ENCODE measurements at places on chromosomes 16 and 17.

DNA sequence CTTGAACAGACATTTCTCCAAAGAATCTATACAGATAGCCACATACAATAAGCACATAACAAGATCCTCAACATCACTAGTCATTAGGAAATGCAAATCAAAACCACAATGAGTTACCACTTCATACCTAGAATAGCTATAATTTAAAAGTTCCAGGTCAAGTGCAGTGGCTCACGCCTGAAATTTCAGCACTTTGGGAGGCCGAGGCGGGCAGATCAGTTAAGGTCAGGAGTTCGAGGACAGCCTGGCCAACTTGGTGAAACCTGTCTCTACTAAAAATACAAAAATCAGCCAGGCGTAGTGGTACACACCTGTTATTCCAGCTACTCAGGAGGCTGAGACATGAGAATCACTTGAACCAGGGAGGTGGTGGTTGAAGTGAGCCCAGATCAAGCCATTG is 19.9 kb downstream of the RANBP10 start:
- DNase-seq, result no peak

DNA sequence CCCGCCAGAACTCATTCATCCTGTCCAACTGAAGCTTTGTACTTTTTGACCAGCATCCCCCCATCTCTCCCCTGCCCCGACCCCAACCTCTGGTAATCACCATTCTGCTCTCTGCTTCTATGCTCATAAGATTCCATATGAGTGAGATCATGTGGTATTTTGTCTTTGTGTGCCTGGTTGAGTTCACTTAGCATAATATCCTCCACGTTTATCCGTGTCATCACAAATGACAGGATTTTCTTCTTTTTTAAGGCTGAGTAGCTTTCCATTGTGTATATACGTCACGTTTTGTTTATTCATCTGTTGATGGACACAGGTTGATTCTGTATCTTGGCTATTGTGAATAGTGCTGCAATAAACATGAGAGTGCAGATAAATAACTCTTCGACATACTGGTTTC is 278.9 kb downstream of the SNX29 start:
- DNase-seq, result peak; percentile 18

DNA sequence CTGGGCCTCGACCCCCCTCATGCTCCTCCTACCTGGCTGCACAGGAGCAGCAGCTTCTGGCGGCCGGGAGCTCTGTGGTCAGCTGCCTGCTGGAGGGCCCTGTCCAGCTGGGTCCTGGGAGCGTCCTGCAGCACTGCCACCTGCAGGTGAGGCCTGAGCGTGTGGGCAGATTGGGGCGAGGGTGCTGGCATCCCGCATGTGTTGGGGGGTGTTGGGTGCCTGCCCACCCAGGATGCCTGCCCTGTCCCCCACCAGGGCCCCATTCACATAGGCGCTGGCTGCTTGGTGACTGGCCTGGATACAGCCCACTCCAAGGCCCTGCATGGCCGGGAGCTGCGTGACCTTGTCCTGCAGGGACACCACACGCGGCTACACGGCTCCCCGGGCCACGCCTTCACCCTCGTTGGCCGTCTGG is 16.5 kb downstream of the FCSK start:
- DNase-seq, result peak; percentile 14

DNA sequence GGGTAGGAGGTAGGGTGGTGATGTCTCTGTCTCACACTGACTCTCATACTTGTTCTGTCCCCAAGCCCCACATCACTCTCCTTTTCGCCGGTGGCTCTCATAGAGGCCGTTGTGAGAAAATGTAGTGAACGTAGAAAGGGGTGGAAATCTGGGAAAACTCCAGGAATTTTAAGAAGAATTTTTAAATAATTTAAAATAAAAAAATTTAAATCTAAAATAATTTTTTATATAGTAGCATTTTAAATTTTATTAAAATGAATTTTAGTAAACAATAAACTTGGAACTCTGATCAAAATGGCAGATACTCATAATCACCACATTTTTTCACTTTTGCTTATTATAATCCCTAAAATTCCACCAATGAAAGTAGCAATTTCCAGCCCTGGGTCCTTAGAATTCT is 473.6 kb upstream of the ZFHX3 start:
- DNase-seq, result no peak

DNA sequence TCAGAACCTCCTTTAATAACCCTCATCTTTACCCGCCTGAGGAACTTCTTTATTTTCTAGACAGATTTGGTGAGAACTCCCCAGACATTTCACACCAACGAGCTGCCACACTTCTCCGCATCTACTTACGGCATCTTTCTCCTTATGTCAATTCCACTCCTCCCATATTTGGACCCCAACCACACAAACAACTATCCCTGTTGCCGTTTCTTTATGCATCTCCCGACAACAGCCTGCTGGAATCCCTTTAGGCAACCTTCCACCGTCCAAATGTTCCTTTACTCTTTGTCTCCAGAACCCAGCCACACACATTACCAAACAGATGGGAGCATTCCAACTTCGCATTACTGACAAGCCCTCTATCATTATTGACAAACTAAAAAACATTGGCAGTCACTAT is 8.8 kb upstream of the ENDOV start:
- DNase-seq, result no peak

DNA sequence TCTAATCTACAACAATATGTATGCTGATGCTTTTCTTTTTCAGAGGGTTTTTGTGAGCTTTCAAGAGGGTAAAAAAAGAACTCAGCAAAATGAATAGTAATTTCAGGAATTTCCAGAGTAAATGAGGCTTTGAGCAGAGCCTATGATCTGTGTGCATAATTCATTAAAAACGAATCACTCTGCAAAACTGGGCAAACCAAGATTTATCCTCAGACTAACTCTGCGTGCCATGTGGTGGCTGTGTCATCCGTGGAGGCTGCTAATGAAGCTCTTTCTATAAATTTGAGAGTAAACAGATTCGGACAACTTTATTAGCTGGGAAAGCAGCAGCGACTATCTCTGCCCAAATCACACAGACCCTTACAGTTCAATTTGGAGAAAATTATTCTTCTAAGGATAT is 83.8 kb downstream of the FOXL1 start:
- DNase-seq, result peak; percentile 47

- no peak for DNase-seq
These were observed 63.9 kb upstream of the RPH3AL start for GRCh38 chr17:416293-417206.

DNA sequence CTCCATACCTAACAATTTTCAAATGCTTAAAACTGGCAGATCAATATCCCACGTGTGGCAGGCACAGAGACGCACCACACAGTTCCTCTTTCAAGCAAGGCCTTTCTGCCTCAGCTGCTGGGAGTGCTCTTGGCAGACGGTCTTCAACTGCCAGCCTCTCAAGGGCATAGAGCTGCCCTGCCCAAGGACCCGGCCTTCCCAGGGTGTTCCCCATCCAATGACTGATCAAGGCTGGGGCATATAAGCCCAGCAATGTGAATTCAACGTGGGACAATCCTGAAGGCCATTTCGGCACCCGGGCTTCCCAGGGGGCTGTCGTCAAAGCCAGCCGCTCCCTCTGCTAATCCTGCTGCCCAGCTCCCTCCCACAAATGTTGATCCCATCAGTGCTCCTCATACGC is 107.1 kb downstream of the STX8 start:
- DNase-seq, result no peak

DNA sequence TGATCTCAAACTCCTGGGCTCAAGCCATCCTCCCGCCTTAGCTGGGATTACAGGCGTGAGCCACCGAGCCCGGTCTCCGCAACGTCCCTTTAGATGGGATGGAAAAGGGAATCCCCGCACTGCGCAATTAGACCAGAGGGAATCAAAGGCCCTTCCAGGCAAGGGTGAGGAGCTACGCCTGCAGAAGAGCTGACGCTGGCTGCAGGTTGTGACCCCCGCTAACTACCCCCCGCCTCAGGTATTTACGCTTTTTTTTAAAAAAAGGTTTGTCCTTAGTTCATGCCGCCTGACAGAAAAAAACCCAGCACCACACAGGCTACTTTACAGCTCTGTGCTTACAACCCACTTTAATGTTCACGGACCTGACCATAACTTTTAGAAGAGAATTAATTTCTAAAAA is 26.9 kb downstream of the ZCCHC14 start:
- no peak for DNase-seq

- no peak for DNase-seq
These were observed 388.0 kb upstream of the CA10 start for GRCh38 chr17:52546493-52546892.

GRCh38 chr16:58027161-58027915 is 1.8 kb downstream of the MMP15 start:
- no peak for DNase-seq

- no peak for DNase-seq
These were observed 101.0 kb upstream of the CNTNAP4 start for GRCh38 chr16:76176153-76176552.

GRCh38 chr16:56203052-56203451 is 11.8 kb downstream of the GNAO1 start:
- DNase-seq, result no peak

DNA sequence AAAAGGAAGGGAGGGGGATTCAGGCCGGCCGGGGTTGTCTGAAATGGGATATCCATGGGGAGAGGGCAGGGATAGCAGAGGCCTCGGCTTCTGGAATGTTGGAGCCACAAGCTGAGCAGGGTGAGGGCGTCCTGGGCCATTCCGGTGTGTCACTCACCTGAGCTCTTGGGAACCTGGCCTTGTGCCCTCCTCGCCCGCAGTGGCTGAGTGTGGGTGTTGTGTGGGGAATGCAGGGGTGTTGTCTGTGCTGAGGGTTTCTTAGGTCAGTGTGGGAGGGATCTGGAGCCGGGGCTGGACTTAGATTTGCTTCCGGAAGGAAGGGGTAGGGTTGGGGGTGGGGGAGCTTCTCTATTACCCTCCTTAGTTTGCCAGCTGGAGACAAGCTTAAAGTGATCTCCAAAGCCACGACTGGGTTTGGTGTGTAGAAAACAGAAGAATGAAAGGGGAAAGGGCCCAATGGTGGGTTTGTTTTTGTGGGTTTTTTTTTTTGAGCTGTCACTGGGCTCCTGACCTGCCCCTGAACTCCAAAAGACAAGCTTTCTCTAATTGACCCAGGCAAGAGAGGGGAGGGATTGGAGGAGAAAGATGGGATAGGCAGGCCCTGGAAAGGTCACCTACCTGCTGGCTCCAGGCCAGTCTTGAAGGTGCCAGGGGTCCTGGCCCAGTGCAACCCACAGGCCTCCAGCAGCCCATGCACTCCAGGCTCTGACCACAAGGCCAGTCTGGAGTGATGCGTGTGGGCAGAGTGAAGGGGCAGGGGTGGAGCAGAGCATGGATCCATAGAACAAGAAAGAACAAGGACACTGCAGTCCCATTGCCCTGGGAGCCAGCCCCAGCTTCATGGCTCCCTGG is at the start of gene SULT1A2:
Gene SULT1A2 (minus strand): TSS at position 211 of the 852 bp plus-strand sequence. CDS start 1,120 bp downstream, outside the sequence.
- no peak for DNase-seq
